Stimulated activated CD4-positive, alpha-beta T cell treated with anti-CD3 and anti-CD28 coated beads, Interleukin-1b, Interleukin-23, amount 100 ng/mL, for 1 hour (primary cell): ENCODE measurements at places on chromosomes 12 and 14.

- no peak for DNase-seq
Observed at GRCh38 chr14:73739174-73739898, 25.2 kb upstream of the PNMA1 start.

GRCh38 chr12:110024051-110024450 is 24.3 kb downstream of the C12orf76 start:
- no peak for DNase-seq

GRCh38 chr14:94343238-94344005 is 20.3 kb upstream of the SERPINA6 start:
- no peak for DNase-seq

DNA sequence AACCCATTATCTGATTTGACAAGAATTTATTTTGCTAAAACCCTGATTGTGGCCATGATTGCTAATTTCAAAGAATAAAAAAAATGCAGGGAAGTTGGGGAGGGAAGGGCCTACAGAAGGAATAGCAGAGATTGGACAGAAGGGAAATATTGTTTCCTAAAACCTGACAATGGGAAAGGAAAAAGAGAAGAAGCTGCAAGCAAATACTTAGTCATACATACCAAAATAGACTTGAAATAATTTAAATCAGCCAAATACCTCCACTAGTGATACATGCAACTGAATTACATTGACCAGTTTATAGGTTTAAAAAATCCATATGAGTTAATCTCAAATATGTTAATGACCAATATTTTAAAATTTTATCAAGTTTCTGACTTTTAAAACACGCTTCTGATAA is 75.1 kb downstream of the PELI2 start:
- DNase-seq: no peak

GRCh38 chr12:41564816-41565215 is 376.7 kb downstream of the PDZRN4 start:
- DNase-seq: no peak

GRCh38 chr12:29159661-29160060 is 10.6 kb downstream of the FAR2 start:
- no peak for DNase-seq

- DNase-seq: no peak
Observed at GRCh38 chr12:89101440-89101839, 250.9 kb downstream of the DUSP6 start.

GRCh38 chr12:123479442-123480180 is 21.7 kb downstream of the SNRNP35 start:
- DNase-seq: no peak

DNA sequence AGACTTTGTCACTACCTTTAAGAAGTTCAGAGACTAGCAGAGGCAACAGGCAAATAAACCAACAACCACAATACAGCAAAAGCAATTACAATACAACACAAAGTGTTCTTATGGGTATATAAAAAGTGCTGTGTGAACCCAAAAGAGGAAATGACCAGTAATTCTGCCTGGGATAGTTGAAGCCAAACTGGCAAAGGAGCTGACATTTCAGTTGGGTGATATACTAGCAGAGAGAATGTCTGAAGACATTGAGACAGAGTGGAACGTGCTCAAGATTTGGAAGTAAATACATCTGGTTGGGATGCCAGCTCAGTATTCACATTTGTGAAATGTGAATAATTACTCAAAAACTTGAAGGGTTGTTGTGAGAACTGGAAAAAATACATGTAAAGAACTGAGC is 80.6 kb upstream of the GTF2A1 start:
- DNase-seq: no peak

- DNase-seq: no peak
Observed at GRCh38 chr12:102534899-102535298, 54.5 kb upstream of the IGF1 start.

GRCh38 chr14:56580221-56580711 is 668 bp downstream of the TMEM260 start:
- no peak for DNase-seq

- DNase-seq: no peak
Observed at GRCh38 chr12:40689576-40689975, 2.7 kb upstream of the CNTN1 start.

DNA sequence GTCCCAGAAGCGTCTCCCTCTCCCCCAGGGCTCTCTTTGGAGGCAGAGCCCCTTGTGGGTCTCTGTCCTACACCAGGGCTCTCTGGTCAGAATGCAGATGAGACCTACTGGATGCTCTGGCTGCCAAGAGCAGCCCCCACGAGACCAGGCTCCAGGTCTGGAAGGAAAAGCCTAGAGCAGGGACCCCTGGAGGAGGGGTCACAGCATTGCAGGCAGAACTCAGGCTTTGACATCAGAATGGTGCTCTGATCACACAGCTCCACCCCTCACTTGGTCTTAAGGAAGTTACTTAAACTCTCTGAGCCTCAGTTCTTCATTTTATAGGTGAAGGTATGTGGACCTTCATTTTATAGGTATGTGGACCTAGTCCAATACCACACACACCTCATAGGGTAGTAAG is 83.1 kb downstream of the ARL6IP4 start:
- no peak for DNase-seq

DNA sequence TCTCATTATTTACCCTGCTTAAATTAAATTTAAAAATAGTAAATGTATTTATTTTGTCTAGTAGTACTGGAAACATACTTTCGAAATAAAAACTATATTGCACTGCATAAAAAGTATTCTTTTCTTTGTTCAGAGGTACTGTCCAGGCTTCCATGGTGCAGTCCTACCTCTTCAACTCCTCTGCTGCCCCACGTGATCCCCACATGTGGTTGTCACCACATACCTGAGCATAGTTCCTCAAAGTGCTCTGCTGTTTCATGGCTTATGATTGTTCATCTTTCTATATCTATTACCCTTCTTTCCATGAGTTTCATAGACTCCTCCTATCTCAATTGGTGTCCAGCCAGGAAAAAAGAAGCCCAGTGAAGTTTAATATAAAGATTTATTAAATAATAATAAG is 317.5 kb upstream of the OR4E1 start:
- no peak for DNase-seq

DNA sequence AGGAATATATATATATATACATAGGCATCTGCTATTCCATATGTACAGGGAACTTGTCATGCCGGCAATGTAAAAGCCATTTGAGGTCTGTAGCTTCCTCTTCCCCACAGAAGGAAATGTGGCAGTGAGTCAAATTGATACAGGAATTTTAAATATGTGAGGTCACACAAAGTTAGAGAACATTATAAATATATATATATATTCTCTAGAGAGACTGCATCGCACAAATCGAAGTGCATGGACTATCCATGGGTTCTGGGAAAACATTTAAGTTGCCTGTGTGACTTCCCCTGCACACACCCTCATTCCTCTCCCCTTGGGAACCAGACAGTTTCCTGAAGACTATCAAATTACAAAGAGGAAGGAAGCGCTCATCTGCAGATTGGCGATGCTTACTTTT is 100.9 kb upstream of the CCDC91 start:
- no peak for DNase-seq

- no peak for DNase-seq
Observed at GRCh38 chr12:63403256-63403655, 252.3 kb upstream of the AVPR1A start.

GRCh38 chr12:59382282-59383078 is 213.3 kb upstream of the SLC16A7 start:
- DNase-seq: no peak

DNA sequence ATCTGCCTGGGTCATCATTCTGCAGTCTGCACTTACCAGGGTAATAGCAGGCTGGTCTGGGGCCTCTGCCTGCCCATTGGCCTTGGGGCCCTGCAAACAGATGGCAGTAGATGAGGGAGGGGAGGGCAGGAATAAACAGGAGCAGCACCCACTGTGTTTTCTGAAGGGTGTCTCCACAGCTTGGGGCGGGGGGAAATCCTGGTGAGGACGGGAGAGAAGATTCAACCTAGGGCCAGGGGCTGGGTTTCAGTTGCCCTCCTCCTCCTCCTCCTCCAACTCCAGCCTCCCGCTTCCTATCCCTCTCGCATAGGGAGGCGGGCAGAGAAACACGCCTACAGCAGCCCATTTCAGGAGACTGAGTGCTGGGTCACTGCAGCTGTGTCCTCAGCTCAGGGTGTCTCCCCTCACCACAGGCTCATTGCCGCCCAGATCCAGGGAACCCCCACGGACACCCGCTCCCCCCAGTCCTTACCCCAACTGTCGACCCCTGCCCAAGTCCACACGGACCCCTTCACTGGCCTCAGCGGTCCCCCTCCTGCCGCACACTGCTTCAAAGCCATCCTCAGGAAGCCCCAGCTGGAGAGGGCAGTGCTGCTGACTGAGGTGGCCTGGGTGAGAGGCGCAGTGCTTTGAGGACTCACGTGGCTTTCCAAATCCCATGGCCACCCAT is 9.1 kb upstream of the KRT80 start:
- no peak for DNase-seq

DNA sequence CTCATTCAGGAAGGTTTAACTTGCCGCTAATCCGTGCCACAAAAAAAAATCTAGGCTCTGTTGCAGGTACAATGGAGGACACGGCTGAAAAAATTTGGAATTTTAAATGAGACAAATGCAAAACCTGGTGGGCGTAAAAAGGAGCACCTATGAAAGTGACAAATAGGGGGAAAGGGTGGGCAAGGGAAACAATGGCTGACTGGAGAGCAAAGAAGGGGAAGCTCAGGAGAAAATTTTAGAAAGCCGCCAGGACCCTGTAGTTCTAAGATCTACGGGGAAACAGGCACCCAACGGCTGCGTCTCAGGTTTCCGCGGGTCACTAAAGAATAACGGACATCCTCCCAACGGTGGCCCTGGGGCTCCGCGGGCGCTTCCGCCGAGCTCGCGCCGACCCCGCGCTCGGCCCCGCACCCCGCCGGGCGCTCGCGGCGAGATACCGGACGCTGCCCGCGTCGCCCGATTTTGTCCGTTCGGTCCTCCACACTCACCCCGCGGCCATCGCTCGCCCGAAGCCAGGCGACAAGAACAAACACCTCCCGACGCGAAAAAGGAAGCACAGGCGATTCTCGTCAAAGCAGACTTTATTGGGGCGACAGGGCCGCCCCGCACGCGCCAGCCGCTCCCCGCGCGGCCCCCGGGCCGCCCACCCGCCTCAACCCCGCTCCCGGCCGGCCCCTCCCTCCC is 1.1 kb upstream of the YY1 start:
- peak; percentile 21 for DNase-seq

DNA sequence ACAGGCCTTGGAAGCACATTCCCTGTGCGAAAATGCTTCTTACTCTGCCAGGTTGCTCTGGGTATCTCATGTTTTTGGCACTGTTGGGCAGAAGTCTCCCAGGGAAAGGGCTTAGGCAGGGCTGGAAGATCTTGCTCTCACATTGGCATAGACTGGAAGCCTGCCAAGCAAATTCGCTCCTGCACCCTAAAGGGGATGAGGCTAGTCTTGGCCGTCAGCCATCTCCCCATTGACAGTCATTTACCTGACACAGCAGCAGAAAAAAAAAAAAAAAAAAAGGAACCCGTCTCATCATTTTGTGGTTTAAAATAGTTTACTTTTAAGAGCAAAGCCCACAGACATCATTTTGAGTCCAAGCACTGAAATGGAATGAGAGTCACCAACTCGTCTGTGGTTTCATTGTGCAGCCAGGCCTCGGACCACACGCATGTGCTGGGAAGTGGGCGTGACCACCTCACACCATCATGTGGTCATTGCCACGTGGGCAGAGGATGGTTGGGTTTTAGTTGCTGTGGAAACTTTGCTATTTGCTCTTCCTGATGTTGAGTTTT is 84.8 kb downstream of the NRXN3 start:
- no peak for DNase-seq

DNA sequence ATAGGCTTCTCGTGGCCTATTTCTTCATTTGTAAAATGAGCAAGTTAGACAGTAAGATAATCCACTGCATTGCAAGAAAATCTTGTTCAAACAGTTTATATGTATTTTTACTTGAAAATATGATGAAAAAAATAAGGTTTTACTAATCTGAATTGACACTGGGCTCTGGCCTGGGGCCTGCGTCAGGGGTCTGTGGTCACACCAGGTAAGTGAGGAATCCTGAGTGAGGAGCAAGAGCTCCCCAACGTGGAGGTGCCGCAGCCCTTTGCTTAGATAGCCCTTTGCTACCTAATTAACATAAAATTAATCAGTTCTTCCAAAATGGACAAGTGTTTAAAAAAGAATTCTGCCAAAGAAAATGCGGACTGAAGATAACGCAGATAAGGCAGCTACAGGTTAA is 39.1 kb upstream of the STAB2 start:
- DNase-seq: no peak
